ENCODE measurements at places on chromosomes 3 and 15. TPM values are rescaled to one million over a fixed set of nuclear protein-coding genes. Genes with fewer than 3 reads are reported as not detected.

The ARHGEF3 gene
- total RNA-seq: 9.0 TPM

The CCDC9B gene
- total RNA-seq: 18.3 TPM

The PLXNA1 gene
- total RNA-seq: 22.1 TPM

The CLEC3B gene
- total RNA-seq: not detected

The ZNF717 gene
- total RNA-seq: 3.0 TPM

The GP5 gene
- total RNA-seq: not detected

The MCTP2 gene
- total RNA-seq: not detected

The GOLGA8O gene
- 0.37 TPM for total RNA-seq

The MTMR10 gene
- total RNA-seq: 18.3 TPM

The GABRR3 gene
- not detected for total RNA-seq

The DPPA2 gene
- total RNA-seq: not detected

The TRANK1 gene
- 2.2 TPM for total RNA-seq

The HAPLN3 gene
- total RNA-seq: 22.9 TPM

The GOLGA8R gene
- 0.15 TPM for total RNA-seq

The TRPM1 gene
- total RNA-seq: not detected

The TIPIN gene
- total RNA-seq: 23.6 TPM

The FEZF2 gene
- total RNA-seq: not detected

The GOLGA8N gene
- total RNA-seq: 1.7 TPM

The INTS14 gene
- 42.4 TPM for total RNA-seq

The COL7A1 gene
- 138 TPM for total RNA-seq

The CCR3 gene
- not detected for total RNA-seq

The NUP210 gene
- 32.9 TPM for total RNA-seq

The SEMA3F gene
- 15.0 TPM for total RNA-seq

The FOXB1 gene
- not detected for total RNA-seq

The LIPH gene
- 5.6 TPM for total RNA-seq

The FOXL2 gene
- total RNA-seq: 4.2 TPM

The ROPN1B gene
- total RNA-seq: not detected

The GCNT3 gene
- 158 TPM for total RNA-seq

The PROK2 gene
- not detected for total RNA-seq

The CLDN18 gene
- total RNA-seq: not detected

The UBL7 gene
- 42.8 TPM for total RNA-seq

The SERPINI2 gene
- total RNA-seq: not detected

The LRTM1 gene
- not detected for total RNA-seq

The ARPP21 gene
- total RNA-seq: 0.16 TPM

The POLG gene
- 62.6 TPM for total RNA-seq

The WDR72 gene
- 7.1 TPM for total RNA-seq

The GOLGA8J gene
- total RNA-seq: 0.10 TPM

The IGDCC3 gene
- total RNA-seq: 0.23 TPM

The PCNP gene
- 106 TPM for total RNA-seq

The MESP2 gene
- total RNA-seq: 0.30 TPM

The LMAN1L gene
- total RNA-seq: not detected

The CIP2A gene
- 15.0 TPM for total RNA-seq

The ZNF660 gene
- not detected for total RNA-seq

The HHLA2 gene
- total RNA-seq: 0.08 TPM
